ENCODE measurements at places on chromosomes 4 and X.

DNA sequence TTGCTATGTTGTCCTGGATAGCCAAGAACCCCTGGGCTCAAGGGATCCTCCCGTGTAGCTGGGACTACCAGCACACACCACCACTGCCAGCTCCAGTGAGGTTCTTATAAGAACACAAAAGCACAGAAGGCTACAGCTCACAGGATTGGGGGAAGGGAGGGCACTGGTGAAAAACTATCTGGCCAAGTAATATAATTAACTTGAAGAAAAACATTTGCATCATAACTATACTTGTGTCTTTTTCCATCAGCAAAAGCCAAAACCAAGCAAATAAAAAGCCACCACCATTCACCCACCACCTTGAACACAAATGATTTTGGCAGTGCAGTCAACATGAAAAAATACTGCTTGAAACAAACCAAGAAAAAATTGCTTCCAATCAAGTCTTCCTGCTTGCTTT lies 188.2 kb downstream of the MAML3 start:
- no peak for DNase-seq

DNA sequence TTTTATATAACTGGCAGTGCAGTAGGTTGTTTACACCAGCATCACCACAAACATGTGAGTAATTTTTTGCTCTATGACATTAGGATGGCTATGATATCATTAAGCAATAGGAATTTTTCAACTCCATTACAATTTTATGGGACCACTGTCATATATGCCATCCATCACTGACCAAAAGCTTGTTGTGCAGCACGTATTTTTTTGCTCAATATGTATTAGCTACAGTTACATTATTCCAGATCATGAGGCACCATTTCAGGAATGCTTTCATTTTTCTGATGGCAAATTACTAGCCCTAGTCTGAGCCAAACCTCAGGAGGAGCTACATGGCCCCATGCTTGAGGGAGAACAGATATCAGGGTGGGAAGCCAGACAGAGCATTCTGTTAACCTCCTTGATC lies 56.8 kb upstream of the DCLK2 start:
- DNase-seq: no peak

DNA sequence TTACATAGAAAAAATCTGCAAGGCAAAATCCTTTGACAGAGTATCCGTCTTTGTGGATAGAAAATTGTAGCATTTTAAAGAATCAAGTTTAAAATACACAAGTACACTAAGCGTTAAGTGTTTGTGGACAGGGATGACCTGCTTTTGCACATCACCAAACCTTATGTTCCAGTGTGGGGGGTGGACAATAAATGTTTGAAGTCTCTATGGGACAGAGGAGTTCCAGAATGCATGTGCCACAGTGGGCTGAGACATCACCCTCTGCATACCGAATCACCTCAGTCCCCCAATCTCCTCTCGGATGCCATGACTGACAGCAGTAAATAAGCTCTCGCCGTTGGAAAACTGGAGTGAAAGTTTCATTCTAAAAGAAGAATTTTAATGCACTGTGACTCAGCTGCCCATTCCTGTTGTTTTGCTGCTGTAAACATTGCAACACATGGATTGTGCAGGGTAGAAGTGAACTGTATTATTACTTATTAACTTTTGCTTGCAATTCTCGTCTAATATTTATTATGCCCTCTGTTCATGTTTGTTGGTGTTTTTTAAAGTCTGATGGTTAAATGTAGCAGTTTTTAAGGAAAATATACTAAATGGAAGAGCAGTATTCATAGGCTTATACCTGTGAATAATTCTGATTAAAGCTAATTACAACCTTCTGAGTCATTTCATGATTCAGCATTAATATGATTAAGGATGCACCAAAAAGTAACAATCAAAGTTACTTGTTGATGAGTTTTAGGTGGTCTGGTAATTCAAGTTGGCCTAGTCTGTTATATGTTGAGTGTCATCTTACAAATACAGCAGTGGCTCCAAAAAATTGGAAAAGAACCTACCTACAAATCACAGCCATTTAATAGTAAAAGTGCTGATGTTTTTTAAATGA lies 24.0 kb downstream of the CDKN2AIP start:
- no peak for DNase-seq

GRCh38 chrX:109373468-109373867 lies 108.4 kb downstream of the GUCY2F start:
- no peak for DNase-seq

GRCh38 chrX:71565474-71566041 lies 12.7 kb upstream of the GCNA start:
- no peak for DNase-seq

DNA sequence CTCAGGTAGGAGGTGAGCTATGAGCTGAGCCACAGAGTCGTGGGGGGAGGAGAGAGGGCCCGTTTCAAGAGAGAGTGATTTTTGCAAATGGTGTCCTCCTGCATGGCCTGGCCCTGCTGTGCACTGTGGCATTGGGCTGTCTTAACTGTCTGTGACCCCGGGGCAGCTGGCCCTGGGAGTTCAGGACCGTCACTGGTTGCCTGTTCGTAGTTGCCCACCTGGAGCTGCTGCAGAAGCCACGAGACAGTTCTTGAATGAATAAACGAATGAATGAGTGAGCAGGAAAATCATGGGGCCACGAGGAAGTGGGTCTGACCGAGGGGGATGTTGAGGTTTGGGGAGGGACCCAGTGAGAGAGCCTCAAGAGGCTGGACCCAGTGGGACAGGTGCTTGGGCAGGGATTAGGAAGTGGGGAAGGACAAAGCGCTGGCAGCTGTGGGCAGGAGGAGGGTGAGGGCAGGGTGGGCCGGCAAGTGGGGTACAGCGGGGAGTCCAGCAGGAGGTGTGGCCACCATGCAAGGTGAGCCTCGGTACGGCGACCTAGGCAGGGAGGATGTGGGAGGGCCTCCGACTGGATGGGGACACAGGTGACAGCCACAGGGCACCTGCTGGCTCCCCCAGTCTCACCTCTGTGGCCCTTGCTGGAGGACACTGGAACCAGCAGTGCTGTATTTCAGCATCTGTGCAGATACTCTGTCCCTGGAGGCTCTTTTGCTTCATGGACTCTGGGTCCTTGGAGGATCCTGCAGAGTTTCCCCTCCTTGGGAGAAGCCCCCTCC lies 10.2 kb downstream of the RGS12 start:
- no peak for DNase-seq

DNA sequence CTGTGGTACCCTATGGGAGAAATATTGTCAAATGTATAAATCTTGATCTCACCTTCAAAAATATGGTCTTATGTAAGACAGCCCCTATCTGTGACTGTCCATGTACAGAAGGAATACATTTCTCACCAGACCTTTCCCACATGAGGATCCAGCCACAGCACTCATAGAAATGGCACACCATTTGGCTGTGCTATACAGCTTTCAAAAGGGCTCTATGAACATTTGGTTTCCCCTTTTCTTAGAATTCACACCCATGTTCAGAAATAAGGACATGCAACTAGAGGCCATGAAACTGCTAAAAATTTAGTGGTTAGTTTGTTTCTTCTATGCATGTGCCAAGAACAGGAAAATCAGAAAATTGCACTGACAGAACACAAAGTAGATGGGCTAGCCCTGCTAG lies 62.7 kb downstream of the ANTXR2 start:
- no peak for DNase-seq

- no peak for DNase-seq
Measured at GRCh38 chr4:127182687-127183086, 450.1 kb upstream of the INTU start.

GRCh38 chr4:182307746-182308145 lies 64.5 kb downstream of the TENM3 start:
- peak; percentile 98 for DNase-seq

GRCh38 chr4:77818602-77819403 lies at the start of gene CNOT6L:
Gene CNOT6L (minus strand): TSS chr4:77819368. CDS start chr4:77819308, 60 bp downstream.
- peak; percentile 74 for DNase-seq

DNA sequence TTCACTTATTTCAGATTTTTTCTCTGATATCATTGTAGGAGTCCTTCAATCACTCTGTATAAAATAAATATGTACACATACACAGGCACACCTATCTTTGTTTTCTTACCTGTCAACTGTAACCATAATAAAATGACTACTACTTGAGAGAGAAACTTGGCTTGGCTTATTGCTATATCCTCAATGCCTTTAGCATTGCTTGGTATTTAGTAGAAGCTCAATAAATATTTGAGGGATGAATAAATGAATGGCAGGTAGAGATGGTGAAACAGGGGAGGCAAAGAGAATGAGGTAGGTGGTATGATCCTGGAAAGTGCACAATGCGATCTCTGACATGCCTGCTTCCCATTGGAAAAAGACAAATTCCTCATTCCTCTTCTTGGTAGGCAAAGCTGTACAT lies 21.8 kb upstream of the CXCL6 start:
- no peak for DNase-seq

- no peak for DNase-seq
Measured at GRCh38 chr4:133938061-133938460, 263.5 kb downstream of the PABPC4L start.

GRCh38 chrX:71859637-71860036 lies 51.0 kb upstream of the NHSL2 start:
- DNase-seq: peak; percentile 43

DNA sequence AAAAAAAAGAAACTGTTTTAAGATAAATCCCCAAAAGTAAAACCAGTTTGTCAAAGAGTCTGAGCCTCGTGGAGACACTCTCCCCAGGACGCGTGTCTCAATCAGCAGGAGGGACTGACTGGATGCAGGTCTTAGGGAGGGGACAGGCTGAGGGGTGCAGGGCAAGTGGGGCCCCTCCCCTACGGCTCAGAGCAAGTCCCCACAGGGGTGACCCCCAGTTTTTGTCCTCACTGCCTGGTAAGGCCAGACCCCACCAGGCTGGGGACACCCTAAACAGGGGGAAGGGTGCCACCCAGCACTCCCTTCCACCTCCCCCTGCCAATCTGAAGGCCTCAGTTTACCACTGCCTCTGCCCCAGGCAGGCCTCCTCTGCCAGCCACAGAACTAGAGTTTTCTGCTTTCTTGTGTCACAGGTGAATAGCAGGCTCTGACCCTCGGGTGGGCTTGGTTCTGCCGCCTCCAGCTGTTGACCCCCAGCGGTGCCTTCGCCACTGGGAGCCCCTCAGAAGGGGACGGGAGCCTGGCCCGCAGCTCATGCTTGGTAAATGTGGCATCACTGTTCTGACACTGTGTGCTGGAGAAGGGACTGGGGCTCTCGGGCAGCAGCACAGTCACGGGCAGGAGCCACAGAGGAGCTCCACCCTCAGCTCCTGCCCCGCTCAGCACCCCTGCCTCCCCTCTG lies 69.8 kb upstream of the MXD4 start:
- DNase-seq: no peak

GRCh38 chrX:69538321-69538876 lies 34.3 kb downstream of the NALF2 start:
- DNase-seq: peak; percentile 19

DNA sequence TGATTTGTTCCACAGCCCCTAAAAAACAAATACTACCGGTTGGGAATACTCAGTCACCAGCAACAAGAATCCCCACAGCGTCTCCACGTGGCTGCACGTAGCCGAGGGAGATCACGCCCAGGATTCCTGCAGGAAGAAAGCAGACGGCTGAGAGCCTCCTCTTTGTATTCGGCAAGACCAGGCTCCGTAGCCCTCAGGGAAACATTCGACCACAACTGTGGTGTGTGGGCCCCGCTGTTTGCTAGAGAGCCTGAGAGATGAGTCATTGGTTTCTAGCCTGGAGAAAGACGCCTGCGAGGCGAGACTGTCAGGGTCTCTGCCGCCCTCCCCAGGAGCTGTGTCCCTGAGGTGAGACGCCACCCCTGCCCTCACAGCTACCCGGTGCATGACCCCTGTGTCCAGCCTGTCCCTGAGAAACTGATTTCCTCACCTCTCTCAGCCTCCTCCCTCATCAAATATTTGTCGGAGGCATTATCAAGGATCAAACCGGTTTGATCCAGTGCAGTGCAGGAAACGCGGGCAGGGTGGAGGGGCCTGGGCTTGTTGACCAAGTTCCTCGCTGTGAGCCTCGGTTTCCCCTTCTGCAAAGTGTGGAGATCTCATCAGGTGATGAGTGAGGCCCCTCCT lies 4.7 kb upstream of the S100P start:
- peak; percentile 96 for DNase-seq
